ENCODE measurements at places on chromosomes 1 and 21. TPM values are rescaled to one million over a fixed set of nuclear protein-coding genes. Genes with fewer than 3 reads are reported as not detected.

DNA sequence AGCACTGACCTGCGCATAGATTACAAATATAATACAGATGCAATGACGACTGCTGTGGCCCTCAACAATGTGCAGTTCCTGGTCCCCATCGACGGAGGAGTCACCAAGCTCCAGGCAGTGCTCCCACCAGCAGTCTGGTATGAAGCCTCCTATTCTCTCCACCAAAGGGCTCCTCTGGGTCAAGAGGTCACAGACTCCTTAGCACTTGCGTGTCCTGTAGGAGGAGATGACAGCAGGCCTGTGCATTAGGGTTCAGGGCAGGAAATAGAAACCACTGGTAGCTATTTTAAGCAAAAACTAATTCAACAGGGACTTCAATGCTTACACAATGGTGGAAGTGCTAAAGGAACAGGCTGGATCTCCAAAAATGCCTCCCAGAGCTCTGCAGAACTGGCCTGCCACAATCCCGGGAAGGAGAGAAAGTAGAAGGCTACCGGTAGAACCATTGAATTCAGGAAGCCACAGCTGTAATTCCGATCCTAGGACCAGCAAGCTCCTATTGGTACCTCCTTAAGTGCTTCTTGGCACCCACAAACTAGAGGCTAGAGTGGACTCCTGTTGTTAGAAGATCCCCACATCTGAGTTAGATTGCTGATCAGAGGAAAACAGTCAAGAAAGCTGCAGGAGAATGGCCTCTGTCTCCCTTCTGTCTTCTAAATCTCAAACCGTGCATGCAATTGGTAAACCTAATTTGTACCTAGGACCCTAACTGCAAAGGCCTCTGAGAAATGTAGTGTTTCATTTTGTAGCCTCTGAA is 12.7 kb upstream of the DYNLT5 start:
- DNase-seq: no peak

RRP1 gene
- 18.7 TPM for total RNA-seq

NMNAT1 gene
- total RNA-seq: 12.3 TPM

DNA sequence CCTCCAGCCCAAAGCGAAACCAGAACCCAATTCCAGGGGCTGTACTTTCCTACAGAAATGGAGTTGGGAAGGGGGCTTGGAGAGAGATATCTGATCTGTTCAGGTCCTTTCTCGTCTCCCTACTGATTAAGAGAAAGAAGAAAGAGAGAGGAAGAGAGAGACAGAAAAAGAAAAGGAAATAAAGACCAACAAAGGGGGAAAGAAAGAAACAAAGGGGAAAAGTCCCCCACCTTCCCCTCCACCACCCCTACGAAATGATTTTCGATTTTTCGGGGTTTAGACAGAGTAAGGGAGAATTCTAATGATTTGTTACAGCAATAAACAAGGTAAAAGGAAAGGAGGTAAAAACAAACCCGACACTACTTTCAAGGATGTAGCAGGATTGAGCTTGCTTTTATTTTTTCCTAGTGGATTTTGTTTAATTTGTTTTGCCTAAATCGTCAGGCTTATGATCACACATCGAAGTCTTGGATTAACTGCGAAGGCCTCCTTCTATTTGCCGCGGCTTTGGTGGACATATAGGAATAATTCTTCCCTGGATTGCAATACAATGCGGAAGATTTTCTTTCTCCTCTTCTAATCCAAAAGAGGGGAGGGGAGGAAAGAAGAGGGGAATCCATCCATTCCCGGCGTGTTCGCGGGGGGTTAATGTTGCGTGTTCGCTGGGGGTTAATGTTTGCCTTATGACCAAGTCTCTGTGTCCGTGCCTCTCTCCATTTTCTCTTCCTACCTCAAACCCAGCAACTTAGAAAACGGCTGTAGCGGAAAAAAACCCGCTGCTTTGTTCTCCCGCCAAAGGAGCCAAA is 1.9 kb downstream of the TAL1 start:
- no peak for DNase-seq
